ENCODE measurements at places on chromosomes 12 and 14.

- peak; percentile 58 for DNase-seq
These were observed 286.9 kb upstream of the PRKD1 start for GRCh38 chr14:30214461-30215090.

DNA sequence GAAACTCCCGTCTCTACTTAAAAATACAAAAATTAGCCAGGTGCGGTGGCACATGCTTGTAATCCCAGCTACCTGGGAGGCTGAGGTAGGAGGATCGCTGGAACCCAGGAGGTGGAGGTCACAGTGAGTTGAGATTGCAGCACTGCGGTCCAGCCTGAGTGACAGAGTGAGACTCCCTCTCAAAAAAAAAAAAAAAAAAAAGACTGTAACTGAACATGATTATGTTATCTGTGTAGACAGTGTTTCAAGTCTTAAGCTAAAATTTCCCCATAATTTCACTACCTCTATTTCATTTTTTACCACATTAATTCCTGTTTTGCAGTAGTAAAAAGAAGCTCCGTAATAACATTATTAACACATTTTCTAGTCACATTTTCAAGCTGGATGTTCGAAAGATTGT is 5.4 kb downstream of the PLBD1 start:
- DNase-seq, result no peak

DNA sequence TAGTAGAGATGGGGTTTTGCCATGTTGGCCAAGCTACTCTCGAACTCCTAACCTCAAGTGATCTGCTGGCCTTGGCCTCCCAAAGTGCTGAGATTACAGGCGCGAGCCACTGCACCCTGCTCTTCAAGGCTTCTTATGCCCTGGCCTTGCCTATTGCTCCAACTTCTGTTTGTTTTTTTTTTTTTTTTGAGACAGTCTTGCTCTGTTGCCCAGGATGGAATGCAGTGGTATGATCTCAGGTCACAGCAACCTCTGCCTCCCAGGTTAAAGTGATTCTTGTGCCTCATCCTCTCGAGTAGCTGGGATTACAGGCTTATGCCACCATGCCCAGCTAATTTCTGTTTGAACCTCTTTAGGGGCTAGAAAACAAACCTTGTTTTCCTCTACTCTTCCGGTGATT is 6.0 kb upstream of the ABCD4 start:
- DNase-seq, result no peak

DNA sequence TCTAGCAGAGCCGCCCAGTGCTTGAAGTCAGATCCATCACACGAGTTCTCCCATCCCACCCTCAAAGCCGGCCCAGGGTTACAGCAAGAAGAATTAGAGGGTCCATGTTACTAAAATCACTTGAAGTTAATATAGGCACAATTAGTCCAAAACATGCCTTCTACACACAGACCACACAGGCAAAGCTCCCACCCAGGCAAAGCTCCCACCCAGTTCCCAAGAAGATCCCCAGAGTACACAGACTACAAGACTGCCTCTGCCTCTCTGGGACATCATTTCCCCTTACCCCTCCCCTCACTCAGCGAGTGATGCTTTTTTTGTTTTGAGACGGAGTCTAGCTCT is 3.3 kb downstream of the GLI1 start:
- DNase-seq, result no peak

- no peak for DNase-seq
These were observed 220.2 kb downstream of the ANO6 start for GRCh38 chr12:45435945-45436710.

DNA sequence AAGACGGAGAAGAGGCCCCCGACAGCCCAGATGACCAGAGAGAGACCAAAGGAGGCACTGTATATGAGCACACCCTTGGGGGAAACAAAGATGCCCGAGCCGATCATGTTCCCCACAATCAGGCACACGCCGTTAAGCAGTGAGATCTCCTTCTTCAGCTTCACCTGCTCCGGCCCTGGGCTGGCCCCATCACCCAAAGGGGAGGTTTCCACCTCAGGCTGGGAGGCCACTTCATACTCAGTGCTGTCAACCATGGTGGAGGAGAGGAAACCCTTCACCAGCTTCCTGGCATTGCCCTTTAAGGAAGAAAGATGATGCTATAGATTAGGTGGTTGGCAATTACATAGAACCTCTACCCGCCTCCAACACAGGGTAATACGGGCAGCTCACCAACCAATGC is 2.1 kb downstream of the SLC7A7 start:
- DNase-seq, result no peak

DNA sequence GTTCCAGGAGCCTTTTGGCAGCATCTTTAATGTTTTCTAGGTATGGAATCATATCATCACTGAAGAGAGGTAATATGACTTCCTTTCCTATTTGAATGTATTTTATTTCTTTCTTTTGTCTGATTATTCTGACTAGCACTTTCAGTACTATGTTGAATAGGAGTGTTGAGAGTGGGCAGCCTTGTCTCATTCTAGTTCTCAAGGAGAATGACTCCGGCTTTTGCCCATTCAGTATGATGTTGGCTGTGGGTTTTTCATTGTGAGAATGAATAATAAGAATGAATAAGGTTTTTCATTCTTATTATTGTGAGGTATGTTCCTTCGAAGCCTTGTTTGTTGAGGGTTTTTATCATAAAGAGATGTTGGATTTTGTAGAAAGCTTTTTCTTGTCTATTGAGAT is 98.9 kb downstream of the GPHN start:
- DNase-seq, result no peak

- no peak for DNase-seq
These were observed 8.7 kb upstream of the FBXO33 start for GRCh38 chr14:39440975-39441374.

DNA sequence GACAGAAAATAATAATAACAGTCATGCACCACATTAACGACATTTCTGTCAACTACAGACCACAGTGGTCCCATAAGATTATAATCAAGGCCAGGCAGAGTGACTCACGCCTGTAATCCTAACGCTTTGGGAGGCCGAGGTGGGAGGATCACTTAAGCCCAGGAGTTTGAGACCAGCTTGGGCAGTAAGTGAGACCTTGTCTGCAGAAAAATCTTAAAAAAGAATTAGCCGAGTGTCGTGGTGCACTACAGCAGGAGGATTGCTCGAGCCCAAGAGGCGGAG is 8.6 kb downstream of the NAB2 start:
- no peak for DNase-seq

- no peak for DNase-seq
These were observed 39.1 kb downstream of the SPATA7 start for GRCh38 chr14:88424573-88424972.

- no peak for DNase-seq
These were observed 84.2 kb upstream of the LRIG3 start for GRCh38 chr12:59004456-59004855.

DNA sequence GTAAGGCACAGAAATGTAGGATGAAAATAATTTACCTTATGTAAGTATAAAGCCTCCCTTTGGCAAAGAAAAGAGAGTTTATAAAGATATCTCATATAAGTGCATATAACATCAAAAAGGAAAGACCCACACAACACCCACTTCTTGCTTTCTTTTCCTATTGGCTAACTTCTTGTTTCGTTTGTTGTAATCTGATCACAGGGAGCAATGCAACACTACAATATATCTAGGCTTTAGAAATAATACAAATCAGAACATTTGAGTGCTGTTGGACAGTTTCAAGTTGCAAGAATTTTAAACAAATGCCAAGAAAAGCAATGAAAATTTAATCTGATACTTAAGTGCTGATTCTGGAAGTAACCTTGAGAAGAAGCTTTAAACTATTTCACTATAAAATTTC is 1.3 kb downstream of the FGD6 start:
- DNase-seq, result no peak

- DNase-seq, result no peak
These were observed 10.6 kb upstream of the PIP4K2C start for GRCh38 chr12:57580466-57580795.

- no peak for DNase-seq
These were observed 63.9 kb downstream of the ARL6IP4 start for GRCh38 chr12:123044351-123044750.

DNA sequence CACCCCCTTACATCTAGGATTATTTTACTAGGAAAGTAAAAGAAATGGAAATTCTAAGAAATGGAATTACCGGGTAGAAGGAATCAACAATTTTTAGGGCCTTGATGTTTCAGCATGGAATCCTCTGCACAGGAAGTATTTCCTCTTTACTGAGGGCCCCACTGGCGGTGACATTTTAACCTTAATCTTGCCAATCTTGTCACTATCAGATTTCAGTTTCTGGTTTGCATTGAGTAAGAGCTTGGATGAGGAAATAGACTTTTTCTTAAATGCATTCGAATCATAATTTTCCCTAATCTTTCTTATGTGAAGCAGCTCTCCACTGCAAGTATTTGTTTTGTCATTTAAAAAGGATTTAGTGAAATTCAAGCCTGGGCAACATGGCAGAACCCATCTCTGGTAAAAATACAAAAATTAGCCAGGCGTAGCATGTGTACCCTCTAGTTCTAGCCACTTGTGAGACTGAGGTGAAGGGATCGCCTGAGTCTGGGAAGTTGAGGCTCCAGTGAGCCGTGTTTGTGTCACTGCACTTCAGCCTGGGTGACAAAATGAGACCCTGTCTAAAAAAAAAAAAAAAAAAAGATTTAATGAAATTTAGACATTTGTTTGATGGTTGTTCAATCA is 40.7 kb downstream of the TPCN1 start:
- no peak for DNase-seq

GRCh38 chr12:673849-674248 is 10.6 kb upstream of the NINJ2 start:
- no peak for DNase-seq

DNA sequence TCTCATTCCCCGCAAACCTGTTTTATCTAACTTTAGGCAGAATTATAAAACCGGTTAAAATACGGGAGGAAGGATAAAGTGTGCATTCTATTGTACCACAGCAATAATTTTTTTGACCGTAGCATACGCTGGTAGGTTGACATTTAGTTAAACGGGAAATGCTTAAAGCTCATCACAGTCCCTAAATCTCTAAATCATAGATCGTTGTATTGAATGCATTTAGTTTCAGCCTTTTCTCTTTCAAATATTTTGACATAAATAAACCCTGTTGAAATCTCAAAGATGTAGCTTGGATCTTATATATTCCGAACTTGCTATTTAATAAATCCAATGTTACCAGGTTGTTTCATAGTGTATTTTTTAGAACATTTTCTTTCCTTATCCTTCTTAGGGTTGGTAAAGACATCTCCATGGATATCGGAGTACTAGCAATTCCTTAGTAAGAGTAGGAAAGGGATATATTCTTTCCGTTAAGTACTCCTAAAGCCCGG is 798 bp downstream of the CLEC2B start:
- no peak for DNase-seq

GRCh38 chr14:91681893-91682563 is 49.9 kb downstream of the CATSPERB start:
- no peak for DNase-seq

GRCh38 chr12:112752303-112752702 is 39.2 kb upstream of the RPH3A start:
- no peak for DNase-seq

DNA sequence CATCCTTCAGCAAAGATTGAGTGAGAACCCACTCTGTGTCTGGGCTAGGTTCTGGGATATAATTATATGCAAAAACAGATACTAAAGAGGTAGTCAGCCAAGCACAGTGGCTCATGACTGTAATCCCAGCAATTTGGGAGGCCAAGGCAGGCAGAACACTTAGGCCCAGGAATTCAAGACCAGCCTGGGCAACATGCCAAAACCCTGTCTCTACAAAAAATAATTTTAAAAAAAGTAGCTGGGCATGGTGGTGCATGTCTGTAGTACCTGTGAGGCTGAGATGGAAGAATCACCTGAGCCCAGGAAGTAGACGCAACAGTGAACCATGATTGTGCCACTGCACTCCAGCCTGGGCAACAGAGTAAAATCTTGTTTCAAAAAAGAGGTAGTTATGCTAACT is 237.5 kb upstream of the HMGA2 start:
- DNase-seq, result no peak

- DNase-seq, result no peak
These were observed 411.8 kb downstream of the NPAS3 start for GRCh38 chr14:33350366-33350990.

- no peak for DNase-seq
These were observed 2.2 kb downstream of the NUDT4 start for GRCh38 chr12:93379981-93380361.

DNA sequence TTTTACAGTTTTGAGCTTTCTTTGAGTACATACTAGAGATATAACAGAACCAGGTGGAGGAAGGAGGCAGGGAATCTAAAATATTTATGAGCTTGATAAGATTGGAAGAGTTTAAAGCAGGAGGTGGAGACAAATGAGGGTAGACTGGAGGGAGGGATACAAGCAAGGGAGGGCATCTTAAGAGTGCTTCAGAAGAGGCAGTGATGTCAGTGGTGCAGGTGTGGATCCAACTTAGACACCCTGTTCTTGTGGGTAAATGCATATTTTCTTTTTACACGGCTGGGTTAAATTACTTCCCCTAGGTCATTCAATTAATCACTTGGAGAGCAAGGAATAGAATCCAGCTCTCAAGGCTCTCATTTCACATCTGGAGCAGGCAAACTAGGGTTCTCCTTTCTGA is 146.1 kb upstream of the LRIG3 start:
- no peak for DNase-seq

DNA sequence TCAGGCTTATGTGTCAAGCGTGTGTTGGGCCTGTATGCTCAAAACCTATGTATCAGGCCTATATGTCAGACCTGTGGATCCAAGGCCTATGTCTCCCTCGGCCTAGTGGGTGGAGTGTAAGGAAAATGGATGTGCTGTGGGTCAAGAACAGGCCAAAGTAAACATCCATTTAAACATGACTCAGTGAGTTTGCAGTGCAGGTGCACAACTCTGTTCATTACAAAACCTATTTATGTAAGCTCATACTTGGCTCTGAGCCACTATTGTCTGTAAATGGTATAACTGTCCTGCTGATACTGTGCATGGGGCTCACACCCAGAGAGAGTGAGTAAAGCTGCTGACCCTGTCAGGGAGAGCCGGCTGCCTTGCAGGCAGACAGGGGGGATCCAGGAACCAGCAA is 249.7 kb upstream of the AVPR1A start:
- peak; percentile 63 for DNase-seq

DNA sequence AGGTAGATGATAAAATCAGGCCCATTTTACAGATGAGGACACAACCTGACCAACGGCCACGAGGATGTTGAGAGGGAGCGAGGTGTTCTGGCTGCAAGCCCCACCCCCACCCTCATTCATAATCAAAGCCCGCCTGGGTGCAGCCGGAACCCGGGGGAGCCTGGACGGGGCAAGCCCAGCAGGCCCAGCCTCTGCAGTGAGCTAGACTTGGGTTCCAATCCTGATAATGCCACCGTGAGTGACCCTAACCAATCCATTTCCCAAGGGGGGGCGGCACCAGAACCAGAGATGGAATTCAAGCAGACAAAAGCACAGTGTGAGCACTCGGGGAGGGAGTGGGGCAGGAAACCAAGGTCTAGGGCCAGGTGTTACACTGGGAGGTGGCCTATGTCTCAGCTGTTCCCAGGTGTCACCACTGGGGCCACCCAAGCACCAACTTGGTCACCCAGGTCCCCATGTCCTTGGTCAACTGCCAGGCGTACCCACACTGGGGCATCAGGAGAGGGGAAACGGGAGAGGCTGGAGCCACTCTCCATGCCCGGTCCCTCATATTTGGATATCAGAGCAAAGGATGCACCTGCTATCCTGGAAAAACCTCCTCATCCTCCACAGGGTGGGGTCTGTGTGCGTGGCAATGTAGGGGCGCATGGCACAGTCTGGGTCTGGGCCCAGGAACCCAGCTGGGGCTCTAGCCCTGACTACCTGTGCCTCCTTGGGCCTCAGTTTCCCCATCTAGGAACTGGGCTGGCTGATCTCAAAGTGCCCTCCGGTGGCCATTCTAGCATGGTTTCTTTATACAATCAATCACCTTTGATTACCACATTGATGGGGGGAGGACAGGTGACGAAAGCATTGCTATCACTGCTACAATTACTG is 58.4 kb downstream of the FAM222A start:
- no peak for DNase-seq

- DNase-seq, result no peak
These were observed 2.7 kb upstream of the NDUFA12 start for GRCh38 chr12:95006206-95006605.
